ENCODE measurements at places on chromosomes 7 and 10.

DNA sequence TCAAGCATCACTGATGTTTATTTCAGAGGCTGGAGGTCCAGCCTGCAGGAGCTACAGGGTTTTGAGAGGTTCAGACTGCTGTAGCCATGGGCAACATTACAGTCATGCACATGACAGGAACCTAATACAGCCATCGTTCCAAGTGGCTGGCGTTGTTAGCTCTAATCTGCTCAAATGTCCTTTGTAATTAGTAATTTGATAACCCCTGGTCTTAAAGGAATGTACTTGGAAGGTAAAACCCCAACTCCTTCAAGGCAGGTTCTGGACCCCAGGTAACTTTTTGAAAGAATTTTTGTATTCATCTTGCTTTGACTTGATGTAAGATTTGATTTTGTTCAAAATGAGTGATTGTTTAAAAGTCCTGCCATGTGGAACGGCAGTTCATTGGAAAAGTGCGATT lies 34.7 kb upstream of the FOXI2 start:
- no peak for DNase-seq

GRCh38 chr10:33092596-33092995 lies 134.6 kb upstream of the ITGB1 start:
- no peak for DNase-seq

DNA sequence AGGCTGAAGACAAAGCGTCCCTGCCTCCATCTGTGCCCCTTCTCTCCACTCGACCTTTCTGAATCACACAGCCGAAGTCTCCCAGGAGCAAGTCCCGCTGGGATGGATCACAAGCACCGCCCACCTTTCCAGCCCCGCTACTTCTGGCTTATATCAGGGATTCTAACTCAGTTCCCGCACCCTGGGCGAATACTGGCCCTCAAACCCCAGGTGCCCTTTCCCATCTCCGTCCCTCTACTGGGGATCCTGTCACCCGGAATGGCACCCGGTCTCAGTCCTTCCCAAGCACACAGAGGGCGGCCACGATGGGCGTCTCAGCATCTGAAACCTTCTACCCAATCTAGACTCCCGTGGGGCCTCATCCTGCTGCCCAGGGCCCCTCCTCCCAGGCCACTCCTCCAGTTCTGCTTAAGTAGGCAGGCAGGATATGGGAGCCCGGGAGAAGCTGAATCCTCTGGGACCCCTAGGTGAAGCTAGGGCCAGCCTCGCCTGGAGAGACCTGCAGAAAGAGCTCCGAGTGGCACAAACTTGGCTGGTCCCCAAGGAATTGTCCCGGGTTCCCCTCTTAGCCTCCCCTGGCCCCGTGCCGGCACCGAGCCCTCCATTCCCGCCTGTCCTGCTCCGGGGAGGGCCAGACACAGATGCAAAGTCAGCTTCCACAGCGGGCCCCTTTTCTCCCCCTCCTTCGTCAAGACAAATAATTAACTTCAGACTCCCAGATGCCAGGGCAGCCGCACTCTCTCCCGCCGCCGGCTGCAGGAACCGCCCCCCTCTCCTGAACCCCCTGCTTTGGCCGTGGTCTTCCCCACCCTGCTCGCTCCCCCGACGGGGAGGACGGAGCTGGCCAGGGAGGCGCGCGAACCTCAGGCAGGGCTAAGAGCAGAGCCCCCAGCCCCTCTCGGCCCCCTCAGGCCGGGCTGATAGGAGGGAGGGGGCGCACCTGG lies 612 bp downstream of the KCP start:
- DNase-seq, result peak; percentile 86

DNA sequence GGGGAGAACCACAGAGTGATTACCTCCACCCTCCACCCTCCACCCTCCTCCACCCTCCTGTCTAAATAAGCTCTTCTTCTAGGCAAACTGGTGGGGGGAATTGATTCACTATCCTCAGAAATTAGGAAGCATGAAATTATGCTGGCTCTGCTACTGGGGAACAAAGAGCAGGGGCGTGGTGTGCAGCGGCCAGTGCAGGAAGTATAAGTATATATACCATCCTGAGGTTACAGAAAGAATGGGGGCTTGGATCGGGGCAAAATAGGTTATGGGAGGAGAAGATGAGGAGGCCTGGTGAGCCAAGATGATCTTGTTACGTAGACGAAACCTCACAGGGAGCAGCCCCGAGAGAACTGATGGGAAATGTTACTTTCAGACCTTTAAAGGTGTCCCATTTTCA lies 49.1 kb downstream of the SYPL1 start:
- DNase-seq, result peak; percentile 6

GRCh38 chr10:6298428-6298827 lies 95.7 kb downstream of the PFKFB3 start:
- no peak for DNase-seq

GRCh38 chr7:103525937-103526336 lies 79.9 kb upstream of the SLC26A5 start:
- no peak for DNase-seq

DNA sequence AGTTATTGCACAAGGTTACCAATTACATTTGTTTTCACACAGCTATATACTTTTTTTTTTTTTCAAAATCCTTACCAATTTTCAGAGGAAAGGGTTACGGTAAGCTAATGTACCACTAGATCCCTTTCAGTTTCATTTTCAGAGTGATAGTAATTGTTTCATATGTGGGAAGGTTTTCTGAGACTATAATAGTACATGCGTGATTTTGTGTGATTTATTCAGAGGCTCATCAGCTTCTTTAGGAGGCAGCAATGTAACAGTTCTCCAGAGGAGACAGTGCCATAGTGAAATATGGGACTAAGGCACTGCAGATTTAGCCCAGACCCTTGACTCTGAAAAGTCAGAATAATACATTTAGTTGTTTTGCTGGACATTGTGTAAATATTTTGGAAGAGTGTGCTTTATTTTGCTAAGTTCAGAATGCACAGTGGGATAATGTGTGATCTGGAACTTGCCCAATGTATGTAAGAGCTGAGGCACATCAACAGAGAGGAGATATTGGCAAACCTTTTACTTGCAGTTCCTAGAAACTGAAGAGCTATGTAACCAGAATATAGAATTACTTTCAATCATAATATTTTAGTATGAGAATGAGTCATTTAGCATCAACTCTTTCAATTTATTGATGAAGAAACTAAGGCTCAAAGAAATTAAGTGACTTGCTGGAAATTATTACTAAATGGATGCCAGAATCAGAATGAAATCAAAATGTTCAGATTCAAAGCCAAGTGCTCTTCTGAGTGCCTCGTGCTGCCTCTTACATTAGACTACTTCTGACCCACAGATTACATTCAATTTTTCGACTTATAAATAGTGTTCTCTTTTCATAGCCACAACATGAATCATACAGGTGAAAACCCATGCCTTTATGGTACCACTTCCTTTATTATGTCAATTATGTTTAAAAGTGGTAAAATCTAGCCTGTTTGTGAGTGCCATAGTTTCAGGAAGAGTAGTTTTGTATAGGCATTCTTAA lies 207.7 kb upstream of the TEX47 start:
- DNase-seq, result no peak

- DNase-seq, result no peak
These were observed 33.6 kb upstream of the HDAC9 start for GRCh38 chr7:18461785-18462467.

- no peak for DNase-seq
These were observed 27.4 kb upstream of the NFKB2 start for GRCh38 chr10:102368077-102368476.

DNA sequence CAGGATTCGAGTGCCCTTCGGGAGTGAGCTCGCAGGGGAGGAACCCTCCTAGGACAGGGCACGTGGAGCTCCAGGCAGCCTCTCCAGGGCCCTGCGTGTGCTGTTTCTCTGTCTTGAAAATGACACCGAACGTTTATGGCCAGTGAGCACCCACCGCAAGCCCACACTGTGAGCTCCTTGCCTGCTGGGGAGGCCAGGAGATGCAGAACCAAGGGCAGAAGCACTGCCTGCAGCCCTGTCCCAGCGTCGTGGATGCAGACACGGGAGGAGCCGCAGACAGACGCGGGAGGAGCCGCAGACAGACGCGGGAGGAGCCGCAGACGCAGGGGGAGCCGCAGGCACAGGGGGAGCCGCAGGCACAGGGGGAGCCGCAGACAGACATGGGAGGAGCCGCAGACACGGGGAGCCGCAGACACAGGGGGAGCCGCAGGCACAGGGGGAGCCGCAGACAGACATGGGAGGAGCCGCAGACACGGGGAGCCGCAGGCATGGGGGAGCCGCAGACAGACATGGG lies 314.4 kb downstream of the PTPRN2 start:
- peak; percentile 39 for DNase-seq

GRCh38 chr7:158963771-158964241 lies 107.4 kb downstream of the DYNC2I1 start:
- no peak for DNase-seq

- peak; percentile 85 for DNase-seq
These were observed 209.7 kb downstream of the SKIDA1 start for GRCh38 chr10:21315645-21316220.

- DNase-seq, result no peak
These were observed 5.9 kb downstream of the PTPRE start for GRCh38 chr10:127912607-127913367.

DNA sequence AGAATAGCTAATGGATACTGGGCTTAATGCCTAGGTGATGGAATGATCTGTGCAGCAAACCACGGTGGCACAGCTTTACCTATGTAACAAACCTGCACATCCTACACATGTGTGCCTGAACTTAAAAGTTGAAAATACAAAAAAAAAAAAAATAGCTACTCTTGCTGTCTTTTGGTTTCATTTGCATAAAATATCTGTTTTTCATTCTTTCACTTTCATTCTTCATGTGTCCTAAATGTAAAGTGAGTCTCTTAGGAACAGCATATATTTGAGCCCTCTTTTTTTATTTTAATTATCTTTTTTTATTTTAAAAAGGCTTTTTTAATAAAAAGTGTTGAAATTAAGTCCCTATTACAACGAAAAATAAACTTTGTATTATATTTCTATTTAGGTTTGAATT lies 836.1 kb upstream of the KCND2 start:
- DNase-seq, result no peak

GRCh38 chr10:93154531-93154930 lies 80.8 kb downstream of the CYP26A1 start:
- no peak for DNase-seq

All from H7 (cell line).